Stimulated activated CD4-positive, alpha-beta T cell treated with anti-CD3 and anti-CD28 coated beads, Interleukin-1b, Interleukin-23, amount 100 ng/mL, for 24 hours (primary cell): ENCODE measurements at places on chromosomes 5 and 9.

DNA sequence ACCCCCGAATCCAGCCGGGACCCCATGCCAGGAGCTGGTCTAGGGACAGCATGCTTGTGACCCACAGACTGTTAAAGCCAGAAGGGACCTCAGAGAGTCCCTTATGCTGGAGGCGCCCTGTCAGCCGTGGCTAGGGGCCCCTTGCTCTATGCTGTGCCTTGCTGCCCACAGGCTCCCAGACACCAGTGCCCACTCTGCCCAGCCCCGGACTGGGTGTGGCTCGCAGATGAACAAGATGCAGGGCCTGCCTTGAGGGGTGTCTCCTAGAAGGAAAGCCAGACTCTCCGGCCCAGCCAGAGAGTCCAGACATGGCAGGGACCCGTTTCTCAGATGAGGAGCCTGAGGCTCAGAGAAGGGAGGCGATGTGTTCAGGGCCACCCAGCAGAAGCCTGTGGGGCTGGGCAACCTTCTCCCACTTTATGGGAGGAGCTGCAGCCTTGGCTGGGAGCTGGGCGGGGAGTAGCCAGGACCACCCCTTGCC lies 85.7 kb downstream of the LMX1B start:
- DNase-seq = no peak

DNA sequence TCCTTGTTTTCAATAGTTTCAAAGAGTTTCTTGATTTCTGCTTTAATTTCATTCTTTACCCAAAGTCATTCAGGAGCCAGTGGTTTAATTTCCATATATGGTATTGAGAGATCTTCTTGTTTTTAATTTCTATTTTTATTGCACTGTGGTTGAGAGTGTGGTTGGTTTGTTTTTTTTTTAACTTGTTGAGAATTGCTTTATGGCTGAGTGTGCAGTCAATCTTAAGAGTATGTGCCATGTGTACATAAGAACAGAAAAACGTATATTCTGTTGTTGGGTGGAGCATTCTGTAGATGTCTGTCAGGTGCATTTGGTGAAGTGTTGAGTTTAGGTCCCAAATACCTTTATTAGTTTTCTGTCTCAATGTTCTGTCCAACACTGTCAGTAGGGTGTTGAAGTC lies 26.7 kb upstream of the IPPK start:
- DNase-seq = no peak

GRCh38 chr5:43363445-43364152 lies 48.6 kb downstream of the CCL28 start:
- DNase-seq = no peak

DNA sequence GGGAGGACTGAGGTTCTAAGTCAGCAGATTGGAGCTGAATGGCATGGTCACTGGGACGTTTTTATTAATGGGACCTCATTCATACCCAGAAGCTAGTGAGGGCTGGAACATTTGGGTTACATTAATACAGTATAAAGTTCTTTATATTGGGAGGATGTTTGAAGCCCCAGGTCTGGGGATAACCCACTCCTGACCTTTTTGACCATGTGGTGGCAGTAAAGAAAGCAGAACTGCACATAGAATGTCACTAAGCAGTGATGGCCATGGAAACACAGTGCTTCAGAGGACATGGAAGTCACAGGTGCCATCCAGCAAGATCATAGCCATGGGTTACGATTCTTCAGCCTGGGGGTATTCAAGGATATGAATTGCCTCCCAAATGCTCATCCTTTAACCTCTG lies 176.0 kb downstream of the ATP10B start:
- no peak for DNase-seq

DNA sequence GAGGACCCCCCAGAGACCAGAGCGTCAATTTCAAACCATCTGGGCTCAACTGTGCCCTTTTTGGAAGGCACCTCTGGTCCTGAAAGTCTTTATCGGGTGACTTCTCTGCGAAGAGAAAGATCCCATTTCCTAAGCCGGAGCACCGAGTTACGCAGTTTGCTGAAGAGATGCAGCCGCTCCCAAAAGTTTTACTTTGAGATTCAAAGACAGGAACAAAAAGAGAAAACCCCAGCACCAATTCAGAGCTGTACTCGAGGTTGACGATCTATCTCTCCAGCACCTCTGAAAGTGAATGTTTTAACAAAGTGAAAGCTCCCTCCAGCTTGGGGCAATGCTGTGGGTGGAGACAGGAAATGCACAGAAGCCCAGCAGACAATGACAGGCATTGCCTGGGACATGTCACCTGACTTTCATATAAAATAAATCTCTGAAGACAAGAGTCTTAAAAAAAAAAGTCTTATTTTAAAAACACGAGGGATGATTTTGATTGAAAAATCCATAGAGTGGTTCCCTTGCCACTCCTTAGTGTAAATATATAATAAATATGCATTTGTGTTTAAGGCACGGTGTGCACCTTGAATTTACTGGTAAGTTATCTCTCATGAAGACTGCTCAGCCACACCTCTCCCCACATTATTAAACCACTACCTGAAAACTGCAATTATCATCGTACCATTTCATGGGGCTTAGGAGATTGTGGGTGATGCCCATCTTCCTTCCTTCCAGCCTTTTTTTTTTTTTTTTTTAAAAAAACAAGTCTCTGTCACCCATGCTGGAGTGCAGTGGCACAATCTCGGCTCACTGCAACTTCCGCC lies 79.9 kb downstream of the FNBP1 start:
- DNase-seq = peak; percentile 55

DNA sequence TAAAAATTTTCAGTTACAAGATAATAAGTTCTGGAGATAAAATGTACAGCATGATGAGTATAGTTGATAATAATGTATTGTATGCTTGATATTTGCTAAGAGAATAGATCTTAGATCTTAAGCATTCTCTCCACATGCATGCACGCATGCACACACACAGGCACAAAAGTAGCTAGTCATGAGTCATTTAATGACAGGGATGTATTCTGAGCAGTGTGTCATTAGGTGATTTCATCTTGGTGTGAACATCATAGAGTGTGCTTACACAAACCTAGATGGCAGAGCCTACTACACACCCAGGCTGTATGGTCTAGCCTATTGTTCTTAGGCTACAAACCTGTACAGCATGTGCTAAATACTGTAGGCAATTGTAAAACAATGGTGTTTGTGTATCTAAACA lies 124.2 kb downstream of the PTTG1 start:
- DNase-seq = no peak
